ENCODE measurements at places on chromosomes 16 and 17. TPM values are rescaled to one million over a fixed set of nuclear protein-coding genes. Genes with fewer than 3 reads are reported as not detected.

DNA sequence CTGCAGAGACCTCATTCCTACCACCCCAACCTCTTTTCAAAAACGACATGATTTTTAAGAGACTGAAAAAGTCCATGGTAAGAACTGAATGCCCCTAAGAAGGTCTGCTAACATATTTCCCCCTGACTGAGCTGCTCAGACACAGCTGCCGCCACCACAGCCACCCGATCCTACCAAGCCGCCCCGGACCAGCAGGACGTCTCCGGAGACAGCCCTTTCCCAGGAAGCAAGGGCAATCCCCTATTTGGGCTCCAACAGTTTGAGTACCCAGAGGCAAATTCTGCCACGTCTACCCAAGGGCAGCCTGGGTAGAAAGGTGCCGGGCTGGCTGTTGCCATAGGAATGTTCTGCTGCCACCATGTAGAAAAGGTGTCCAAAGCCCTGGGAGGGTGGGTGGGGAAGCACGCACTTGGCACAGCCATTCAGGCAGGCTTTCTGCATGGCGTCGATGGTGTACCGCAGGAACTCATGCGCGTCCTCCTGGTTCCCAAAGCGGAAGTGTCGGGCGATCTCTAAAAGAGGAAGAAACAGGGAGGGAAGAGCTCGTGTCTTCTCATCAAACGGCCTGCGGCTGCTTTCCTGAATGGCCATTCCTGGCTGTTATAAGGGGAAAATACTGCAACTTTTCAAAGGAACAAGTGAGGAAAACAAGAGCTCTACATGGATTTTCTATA, 13.6 kb downstream of the USP36 start:
- no peaks in the 10 kb centered on the region for H3K27me3 ChIP-seq
- H3K27ac ChIP-seq: no peak overlapping the region
- H3K4me1 ChIP-seq: peaks cover 33% of the 10 kb centered on the region
- peaks cover 66% of the 10 kb centered on the region for H3K36me3 ChIP-seq

- H3K36me3 ChIP-seq: peaks cover 41% of the 10 kb centered on the region
- DNase-seq: no peak
- H3K4me1 ChIP-seq: no peaks in the 10 kb centered on the region
- H3K27me3 ChIP-seq: no peaks in the 10 kb centered on the region
- H3K4me3 ChIP-seq: no peak overlapping the region
- H3K27ac ChIP-seq: no peak overlapping the region
Observed at GRCh38 chr16:16095646-16096045, 127.6 kb downstream of the ABCC6 start.

- H3K4me1 ChIP-seq: no peaks in the 10 kb centered on the region
- no peaks in the 10 kb centered on the region for H3K36me3 ChIP-seq
- H3K4me3 ChIP-seq: no peak overlapping the region
- peaks cover 6% of the 10 kb centered on the region for H3K27me3 ChIP-seq
- H3K27ac ChIP-seq: no peak overlapping the region
Observed at GRCh38 chr17:49928126-49928800, 40.7 kb upstream of the DLX4 start.

DNA sequence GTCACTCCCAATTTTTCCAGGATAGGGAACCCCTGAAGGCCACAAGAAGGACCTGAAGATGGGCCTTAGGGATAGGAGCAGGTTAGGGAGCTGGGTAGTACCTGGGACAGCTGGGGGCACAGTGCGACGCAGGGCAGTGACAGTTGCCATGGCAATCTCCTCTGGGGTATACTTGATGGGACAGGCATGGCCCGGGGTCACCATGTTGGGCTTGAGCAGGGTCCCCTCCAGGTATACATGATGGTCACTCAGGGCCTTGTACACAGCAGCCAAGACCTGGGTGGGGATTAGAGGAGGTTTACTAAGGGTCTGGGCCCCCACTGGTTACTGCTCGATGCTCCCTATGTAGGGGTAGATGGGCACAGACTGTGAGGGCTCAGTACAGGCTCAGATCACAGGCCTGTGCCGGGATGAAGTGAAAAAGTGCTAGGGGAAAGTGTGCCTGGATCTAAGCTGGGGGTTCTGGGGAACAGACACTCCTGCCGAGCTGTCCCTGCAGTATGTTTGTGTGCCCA, 2.7 kb downstream of the ALDOC start:
- no peak overlapping the region for H3K4me3 ChIP-seq
- no peaks in the 10 kb centered on the region for H3K27me3 ChIP-seq
- peaks cover 23% of the 10 kb centered on the region for H3K36me3 ChIP-seq
- H3K4me1 ChIP-seq: peaks cover 40% of the 10 kb centered on the region
- no peak for DNase-seq
- no peak overlapping the region for H3K27ac ChIP-seq

DNA sequence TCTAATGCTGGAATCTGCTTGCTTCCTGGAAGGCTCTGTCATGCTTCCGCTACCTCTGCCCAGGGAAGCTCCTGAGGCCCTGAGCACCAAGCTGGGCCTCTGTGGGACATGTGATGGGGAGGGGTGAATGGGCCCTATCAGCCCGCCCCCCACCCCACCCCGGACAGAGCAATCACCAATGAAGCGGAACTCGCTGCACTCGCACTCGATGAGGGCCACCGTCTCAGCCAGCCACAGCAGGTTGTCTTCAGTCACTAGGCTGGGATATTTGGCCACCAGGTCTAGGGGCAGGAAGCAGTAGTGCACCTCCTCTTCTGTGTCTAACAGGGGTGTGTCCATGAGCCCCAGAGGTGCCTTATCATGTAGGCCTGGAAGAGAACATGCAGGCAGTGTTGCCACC, 23.6 kb downstream of the KCTD19 start:
- DNase-seq: no peak
- no peak overlapping the region for H3K4me3 ChIP-seq
- H3K4me1 ChIP-seq: no peaks in the 10 kb centered on the region
- H3K27ac ChIP-seq: no peak overlapping the region

DNA sequence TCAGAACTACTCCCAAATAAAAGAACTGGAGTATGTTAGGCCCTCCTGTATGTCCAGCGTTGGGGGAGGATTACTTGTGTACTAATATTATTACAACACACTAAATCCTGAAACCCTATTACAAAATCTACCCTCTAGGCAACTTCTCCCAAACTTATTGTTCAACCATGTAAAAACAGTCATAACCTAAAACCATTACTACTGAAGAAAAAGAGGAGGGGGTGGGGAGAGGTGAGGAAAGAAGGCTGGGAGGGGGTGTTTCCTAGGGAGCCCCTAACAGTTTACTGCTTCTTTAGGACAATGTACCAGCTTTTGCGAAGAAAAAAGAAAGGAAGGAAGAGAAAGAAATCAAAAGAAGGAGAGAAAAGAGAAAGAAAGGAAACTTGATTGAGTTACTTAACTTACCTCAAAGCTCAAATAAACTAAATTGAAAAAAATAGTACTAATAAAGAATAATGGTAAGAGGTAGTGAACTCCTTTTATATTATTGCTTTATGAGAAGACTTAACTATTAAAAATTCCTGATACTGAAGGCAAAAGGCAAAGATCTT, 2.3 kb downstream of the SALL1 start:
- peaks cover 9% of the 10 kb centered on the region for H3K4me1 ChIP-seq
- H3K27me3 ChIP-seq: peaks cover 49% of the 10 kb centered on the region
- no peak for DNase-seq
- H3K36me3 ChIP-seq: no peaks in the 10 kb centered on the region
- H3K27ac ChIP-seq: no peak overlapping the region

GRCh38 chr17:75340631-75341030, 51.4 kb upstream of the SLC25A19 start:
- DNase-seq: no peak
- no peak overlapping the region for H3K4me3 ChIP-seq
- peaks cover 2% of the 10 kb centered on the region for H3K36me3 ChIP-seq
- peaks cover 86% of the 10 kb centered on the region for H3K4me1 ChIP-seq
- no peaks in the 10 kb centered on the region for H3K27me3 ChIP-seq
- peak overlapping the region; percentile 86 for H3K27ac ChIP-seq

DNA sequence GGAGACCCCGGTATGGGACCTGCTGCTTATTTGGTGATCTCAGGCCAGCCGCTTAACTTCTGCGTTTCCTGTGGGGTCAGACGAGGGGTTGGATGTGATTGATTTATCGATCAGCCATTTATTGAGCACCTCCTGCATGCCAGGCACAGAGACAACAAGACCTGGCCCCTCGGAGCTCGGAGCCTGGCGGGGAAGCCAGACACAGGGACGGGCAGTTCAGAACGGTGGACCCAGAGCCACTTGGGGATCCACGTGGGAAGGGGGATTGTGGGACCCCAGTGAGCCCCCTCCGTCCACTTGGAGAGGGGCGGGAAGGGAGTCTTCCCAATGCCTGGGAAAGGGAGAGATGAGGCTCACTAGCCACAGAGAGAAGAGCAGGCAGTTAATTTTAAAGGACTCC, 84.7 kb upstream of the CIBAR2 start:
- no peak overlapping the region for H3K27ac ChIP-seq
- no peaks in the 10 kb centered on the region for H3K36me3 ChIP-seq
- no peak overlapping the region for H3K4me3 ChIP-seq
- H3K27me3 ChIP-seq: no peaks in the 10 kb centered on the region
- H3K4me1 ChIP-seq: no peaks in the 10 kb centered on the region

DNA sequence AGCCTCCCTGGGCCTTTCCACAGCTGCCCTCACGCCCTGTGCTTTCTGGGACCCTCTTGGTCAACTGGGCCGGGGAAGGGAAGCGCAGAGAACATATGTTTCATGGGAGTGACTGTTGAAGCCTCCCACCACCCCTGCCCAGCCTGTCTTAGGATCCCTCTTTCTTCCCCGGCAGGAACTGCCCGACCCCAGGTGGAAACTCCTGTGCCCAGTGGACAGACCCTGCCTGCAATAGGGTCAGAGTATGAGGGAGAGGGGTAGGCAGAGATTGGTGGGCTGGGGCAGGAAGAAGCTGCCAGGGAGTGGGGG, 10.5 kb downstream of the HEXIM2 start:
- no peaks in the 10 kb centered on the region for H3K27me3 ChIP-seq
- H3K4me3 ChIP-seq: peak overlapping the region; percentile 22
- H3K4me1 ChIP-seq: peaks cover 21% of the 10 kb centered on the region
- no peaks in the 10 kb centered on the region for H3K36me3 ChIP-seq

- no peak overlapping the region for H3K4me3 ChIP-seq
- no peaks in the 10 kb centered on the region for H3K4me1 ChIP-seq
- peaks cover 15% of the 10 kb centered on the region for H3K36me3 ChIP-seq
- no peak overlapping the region for H3K27ac ChIP-seq
Observed at GRCh38 chr17:66743511-66743910, 91.4 kb upstream of the CACNG5 start.

DNA sequence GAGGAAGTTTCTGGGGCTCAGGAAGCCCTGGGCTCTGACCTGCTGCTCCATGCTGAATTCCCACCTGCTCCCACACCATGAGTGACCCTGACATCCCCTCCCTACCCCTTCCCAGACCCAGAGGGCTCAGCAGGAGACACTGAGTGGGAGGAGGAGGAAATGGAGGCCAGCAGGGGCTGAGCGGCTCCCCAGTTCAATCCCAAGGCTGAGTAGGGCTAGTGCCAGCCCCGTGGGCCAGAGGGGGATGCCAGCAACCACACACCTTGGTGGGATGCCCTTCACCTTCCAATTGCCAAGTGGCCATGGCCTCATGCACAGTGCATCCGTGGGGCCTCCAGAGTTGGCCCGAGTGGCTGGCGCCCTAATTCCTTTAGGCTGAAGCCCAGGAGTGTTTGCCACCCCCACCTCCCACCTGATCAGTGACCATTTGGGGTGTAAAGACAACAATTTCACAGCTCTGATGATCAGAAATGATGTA, 1.0 kb upstream of the ADGRG3 start:
- no peaks in the 10 kb centered on the region for H3K27me3 ChIP-seq
- no peak overlapping the region for H3K27ac ChIP-seq
- H3K4me3 ChIP-seq: no peak overlapping the region

- no peaks in the 10 kb centered on the region for H3K27me3 ChIP-seq
- no peak overlapping the region for H3K27ac ChIP-seq
- peak overlapping the region; percentile 97 for H3K4me3 ChIP-seq
Observed at GRCh38 chr16:66881014-66881417, 701 bp downstream of the PDP2 start.

DNA sequence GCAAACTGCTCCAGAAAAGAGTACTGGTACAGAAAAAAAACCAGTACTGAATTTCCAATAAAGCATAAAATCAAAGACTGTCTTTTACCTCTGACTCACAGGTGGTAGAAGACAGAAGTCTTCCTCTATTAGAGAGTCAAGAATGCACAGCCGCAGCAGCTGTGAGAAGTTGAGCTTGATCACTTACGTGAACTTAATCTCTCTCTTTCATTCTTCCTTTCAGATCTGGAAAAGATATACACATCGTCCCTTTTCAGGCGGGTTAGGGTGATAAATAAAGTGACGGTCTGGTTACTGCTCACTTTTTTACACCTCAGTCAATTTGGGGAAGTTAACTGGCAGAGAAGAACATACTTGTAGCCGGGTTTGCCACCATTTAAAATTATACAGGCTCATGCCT, 3.9 kb downstream of the IFT140 start:
- DNase-seq: no peak
- no peaks in the 10 kb centered on the region for H3K36me3 ChIP-seq
- H3K4me3 ChIP-seq: no peak overlapping the region
- H3K27me3 ChIP-seq: no peaks in the 10 kb centered on the region

DNA sequence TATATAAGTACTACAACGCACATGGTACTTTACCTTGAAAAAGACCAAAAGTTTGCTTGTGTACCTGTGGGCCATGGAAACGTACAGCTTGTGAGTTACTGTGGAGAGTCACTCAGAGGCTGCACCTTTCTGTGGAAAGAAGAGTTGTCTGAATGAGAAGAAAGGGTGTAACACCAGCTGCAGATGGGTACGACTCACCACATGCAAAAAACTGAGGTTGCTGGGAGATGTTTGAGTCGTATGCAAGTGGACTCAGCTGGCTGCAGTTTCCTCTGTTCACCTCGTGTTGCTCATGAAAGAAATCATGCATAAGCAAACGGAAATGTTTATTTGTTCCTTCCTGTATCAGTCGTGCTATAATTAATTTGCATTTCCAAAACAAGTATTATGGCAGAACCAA, 22.4 kb upstream of the DYNLRB2 start:
- peaks cover 21% of the 10 kb centered on the region for H3K4me1 ChIP-seq
- DNase-seq: peak; percentile 71
- peaks cover 20% of the 10 kb centered on the region for H3K27me3 ChIP-seq
- H3K4me3 ChIP-seq: no peak overlapping the region
- no peak overlapping the region for H3K27ac ChIP-seq

- H3K4me3 ChIP-seq: no peak overlapping the region
- H3K27me3 ChIP-seq: no peaks in the 10 kb centered on the region
- DNase-seq: no peak
- H3K36me3 ChIP-seq: peaks cover 15% of the 10 kb centered on the region
- peaks cover 3% of the 10 kb centered on the region for H3K4me1 ChIP-seq
Observed at GRCh38 chr16:11006656-11007055, 62.3 kb downstream of the CLEC16A start.

The CRYM gene
- not detected for total RNA-seq

The ADAMTS18 gene
- not detected for total RNA-seq

The TBC1D3C gene
- not detected for total RNA-seq

The B4GALNT2 gene
- not detected for total RNA-seq

The PRSS33 gene
- 0.17 TPM for total RNA-seq

The APOBR gene
- 0.77 TPM for total RNA-seq

The PYY gene
- not detected for total RNA-seq

The EVPLL gene
- not detected for total RNA-seq
